Lower lobe of right lung (tissue), 2 donors: ENCODE measurements at places on chromosomes 5 and 9. TPM values are rescaled to one million over a fixed set of nuclear protein-coding genes. Genes with fewer than 3 reads are reported as not detected.

DNA sequence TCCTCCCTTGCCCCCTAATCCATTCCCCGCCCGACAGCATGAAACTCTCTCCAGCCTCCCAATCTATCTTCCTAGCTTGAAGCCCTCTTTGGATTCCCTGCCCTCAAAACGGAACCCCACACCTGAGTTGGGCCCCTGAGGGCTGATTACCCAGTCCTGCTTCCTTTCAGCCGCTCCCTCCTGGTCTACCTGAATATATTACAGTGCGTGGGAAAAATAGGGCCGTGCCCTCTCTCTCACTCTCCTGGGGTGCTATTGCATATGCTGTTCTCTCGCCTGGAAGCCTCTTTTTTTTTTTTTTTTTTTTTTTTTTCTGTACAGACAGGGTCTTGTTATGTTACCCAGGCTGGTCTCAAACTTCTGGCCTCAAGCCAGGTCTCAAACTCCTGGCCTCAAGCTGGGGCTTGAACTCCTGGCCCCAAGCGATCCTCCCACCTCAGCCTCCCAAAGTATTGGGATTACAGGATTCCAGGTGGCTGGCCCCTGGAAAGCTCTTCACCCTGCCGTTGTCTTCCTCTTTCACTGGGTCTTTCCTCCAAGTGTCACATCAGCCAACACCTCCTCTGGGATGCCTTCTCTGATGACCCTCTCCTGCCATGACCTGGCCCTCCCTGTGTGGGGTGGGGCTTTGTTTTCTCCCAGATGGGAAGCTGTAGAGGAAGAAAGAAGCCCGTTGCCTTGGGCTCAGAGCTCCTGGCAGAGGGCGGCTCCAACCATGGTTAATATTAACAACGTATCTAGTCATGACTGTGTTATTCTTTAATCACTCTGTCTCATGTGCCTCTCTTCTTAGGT lies 8.2 kb downstream of the DNM1 start:
- no peaks in the 10 kb centered on the region for H3K36me3 ChIP-seq
- no peaks in the 10 kb centered on the region for H3K27me3 ChIP-seq

GRCh38 chr9:93589688-93590087 lies 13.3 kb downstream of the PHF2 start:
- H3K36me3 ChIP-seq, result no peaks in the 10 kb centered on the region
- H3K27ac ChIP-seq, result no peak overlapping the region
- DNase-seq, result no peak

GRCh38 chr5:93623153-93623552 lies 40.1 kb downstream of the NR2F1 start:
- no peak overlapping the region for H3K4me3 ChIP-seq
- H3K4me1 ChIP-seq, result peaks cover 15% of the 10 kb centered on the region
- H3K36me3 ChIP-seq, result no peaks in the 10 kb centered on the region
- no peak for DNase-seq
- H3K27me3 ChIP-seq, result no peaks in the 10 kb centered on the region

DNA sequence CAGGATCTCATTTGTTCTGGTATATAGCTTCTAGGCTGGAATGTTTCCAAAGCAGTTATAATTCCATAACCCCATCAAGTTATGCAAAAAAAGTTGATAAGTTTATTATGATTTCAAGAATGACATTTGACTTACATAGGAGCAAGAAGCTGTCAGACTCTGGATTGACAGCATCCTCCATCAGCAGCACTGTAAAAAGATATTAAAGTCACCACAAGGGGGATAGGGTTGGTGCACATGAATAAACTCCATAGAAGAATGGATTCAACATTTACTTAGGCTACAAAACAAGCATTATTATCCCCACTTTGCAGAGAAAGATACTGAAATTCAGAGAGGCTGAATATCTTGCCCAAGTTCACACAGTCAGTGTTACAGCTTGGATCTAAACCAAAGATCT lies 208.9 kb upstream of the SLC30A5 start:
- H3K27ac ChIP-seq, result no peak overlapping the region
- DNase-seq, result no peak
- no peaks in the 10 kb centered on the region for H3K27me3 ChIP-seq
- no peaks in the 10 kb centered on the region for H3K4me1 ChIP-seq

ANAPC2 gene
- 58.2 TPM for total RNA-seq

- H3K4me3 ChIP-seq, result peak overlapping the region; percentile 80
- no peak for DNase-seq
- peaks cover 44% of the 10 kb centered on the region for H3K4me1 ChIP-seq
- H3K27me3 ChIP-seq, result no peaks in the 10 kb centered on the region
- H3K27ac ChIP-seq, result peak overlapping the region; percentile 80
- peaks cover 18% of the 10 kb centered on the region for H3K36me3 ChIP-seq
Observed at GRCh38 chr9:135908754-135909204, 1.4 kb upstream of the CAMSAP1 start.

DNA sequence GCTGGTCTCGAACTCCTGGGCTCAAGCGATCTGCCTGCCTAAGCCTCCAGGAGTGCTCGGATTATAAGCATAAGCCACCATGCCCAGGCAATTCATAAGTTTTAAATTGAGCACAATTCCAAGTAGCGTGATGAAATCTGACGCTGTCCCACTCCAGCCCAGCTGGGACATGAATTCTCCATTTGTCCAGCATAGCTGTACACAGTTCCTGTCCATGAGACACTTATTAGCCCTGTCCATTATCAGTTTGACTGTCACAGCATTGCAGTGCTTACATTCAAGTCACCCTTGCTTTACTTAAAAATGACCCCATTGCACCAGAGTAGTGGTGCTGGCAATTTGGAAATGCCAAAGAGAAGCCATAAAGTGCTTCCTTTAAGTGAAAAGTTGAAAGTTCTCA lies 7.6 kb upstream of the SLC30A5 start:
- no peak overlapping the region for H3K4me3 ChIP-seq
- no peaks in the 10 kb centered on the region for H3K36me3 ChIP-seq
- no peak for DNase-seq
- H3K4me1 ChIP-seq, result no peaks in the 10 kb centered on the region
- no peak overlapping the region for H3K27ac ChIP-seq

GRCh38 chr5:171537070-171537849 lies 117.8 kb downstream of the FGF18 start:
- no peaks in the 10 kb centered on the region for H3K4me1 ChIP-seq
- no peak overlapping the region for H3K4me3 ChIP-seq

NIM1K gene
- 4.8 TPM for total RNA-seq

IL9 gene
- total RNA-seq, result not detected

WDR38 gene
- total RNA-seq, result 6.6 TPM

DNA sequence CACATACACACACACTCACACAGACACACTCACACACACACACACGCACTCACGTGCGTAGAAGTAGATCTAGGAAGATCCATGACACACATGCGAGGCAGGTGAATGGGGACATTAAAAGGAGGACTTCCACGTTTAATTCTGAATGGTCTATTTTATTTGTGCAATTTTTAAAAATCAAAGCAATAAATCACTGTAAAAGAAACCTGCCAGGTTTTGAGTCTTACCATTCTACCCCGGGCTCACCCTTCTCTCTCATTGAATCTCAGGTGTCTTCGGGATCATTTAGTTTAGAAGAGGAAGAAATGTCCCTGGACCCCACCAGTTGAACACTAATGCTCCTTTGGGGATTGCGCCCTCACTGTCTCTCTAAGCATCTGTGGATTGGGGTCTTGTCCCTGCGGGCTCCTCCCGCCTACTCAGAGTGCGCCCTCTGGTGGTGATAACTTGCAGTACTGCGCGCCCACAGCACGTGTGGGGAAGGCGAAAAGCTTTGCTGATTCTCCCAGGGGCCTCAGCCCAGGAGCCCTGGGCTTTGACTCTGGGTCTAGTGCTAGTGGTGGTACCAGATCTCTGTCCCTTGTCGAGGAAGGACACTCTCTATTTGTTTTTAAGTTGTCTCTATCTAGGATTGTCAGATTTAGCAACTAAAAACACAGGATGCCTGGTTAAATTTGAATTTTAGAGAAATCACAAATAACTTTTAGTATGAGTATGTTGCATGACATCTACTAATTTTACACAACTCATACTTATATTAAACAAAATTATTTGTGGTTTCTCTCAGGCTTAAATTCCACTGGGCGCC lies 34.8 kb downstream of the BOD1 start:
- DNase-seq, result no peak
- H3K27ac ChIP-seq, result no peak overlapping the region
- H3K27me3 ChIP-seq, result no peaks in the 10 kb centered on the region
- H3K36me3 ChIP-seq, result no peaks in the 10 kb centered on the region
- H3K4me3 ChIP-seq, result no peak overlapping the region

DNA sequence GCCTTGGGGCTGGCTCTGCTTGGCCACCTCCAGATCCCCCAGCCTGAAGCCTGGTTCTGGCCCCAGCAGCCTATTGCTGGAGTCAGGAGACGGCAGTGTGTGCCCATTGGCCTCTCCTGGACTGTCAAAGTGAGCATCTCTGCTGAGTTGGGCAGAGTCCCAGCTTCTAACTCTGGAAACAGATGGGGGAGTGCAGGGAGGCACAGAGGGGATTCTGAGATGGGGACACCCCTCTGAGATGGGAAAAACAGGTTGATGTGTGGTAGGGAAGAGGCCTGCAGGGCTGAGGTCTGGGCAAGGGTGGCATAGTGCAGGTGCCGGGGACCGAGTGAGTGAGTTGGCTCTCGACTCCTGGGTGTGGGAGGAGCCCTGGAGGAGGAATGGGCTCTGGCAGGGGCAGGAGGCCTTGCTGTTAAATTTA lies 27.5 kb downstream of the PHF2 start:
- H3K27me3 ChIP-seq, result no peaks in the 10 kb centered on the region
- DNase-seq, result no peak
- H3K27ac ChIP-seq, result no peak overlapping the region
- no peak overlapping the region for H3K4me3 ChIP-seq
- H3K4me1 ChIP-seq, result peaks cover 25% of the 10 kb centered on the region

PLPPR1 gene
- total RNA-seq, result 5.4 TPM

LCN6 gene
- 2.9 TPM for total RNA-seq

GRCh38 chr5:178392931-178393394 lies 160.4 kb upstream of the PHYKPL start:
- peaks cover 24% of the 10 kb centered on the region for H3K4me1 ChIP-seq
- H3K27me3 ChIP-seq, result no peaks in the 10 kb centered on the region
- H3K27ac ChIP-seq, result no peak overlapping the region
- DNase-seq, result peak; percentile 38

DNA sequence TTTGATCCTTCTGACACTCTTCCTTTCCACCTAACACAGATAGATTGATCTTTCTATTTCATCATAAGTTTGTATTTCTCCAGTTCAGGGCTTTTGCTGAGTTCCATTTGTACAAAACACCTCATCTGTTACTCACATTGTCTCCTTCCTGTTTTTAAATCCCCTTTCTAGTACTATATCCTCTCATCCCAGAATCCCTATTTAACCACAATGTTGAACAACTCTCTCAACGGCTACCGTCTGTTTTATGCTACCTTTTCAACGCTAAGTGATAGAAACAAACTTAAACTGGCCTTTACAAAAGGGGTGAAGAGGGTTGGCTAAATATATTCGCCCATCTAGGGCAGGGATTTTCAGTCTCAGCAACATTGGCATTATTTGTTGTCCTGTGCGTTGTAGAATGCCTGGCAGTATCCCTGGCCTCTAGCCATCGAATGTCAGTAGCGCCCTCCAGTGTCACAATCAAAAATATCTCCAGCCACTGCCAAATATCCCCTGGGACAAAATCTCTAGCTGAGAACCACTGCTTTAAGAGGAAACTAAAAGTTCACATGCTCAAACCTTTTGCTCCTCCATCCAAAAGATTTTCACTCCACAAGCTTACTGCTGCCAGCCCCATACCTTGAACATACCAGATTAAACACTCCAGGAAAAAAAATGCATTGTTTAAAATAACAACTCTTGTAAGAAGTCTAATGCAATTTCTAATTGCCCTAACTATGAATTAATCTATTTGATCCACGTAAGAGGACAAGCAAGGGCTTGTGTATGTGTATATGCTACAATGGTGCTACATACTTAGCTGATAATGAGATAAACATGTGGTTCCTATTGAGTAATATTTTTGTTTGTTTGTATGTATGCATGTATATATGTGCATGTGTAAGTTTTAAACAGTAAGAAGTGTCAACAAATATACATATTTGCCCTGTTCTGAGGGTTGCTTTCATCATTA lies 344.0 kb downstream of the PTPRD start:
- no peaks in the 10 kb centered on the region for H3K4me1 ChIP-seq
- H3K27ac ChIP-seq, result no peak overlapping the region
- no peak overlapping the region for H3K4me3 ChIP-seq
- no peaks in the 10 kb centered on the region for H3K27me3 ChIP-seq
- DNase-seq, result no peak

C5orf46 gene
- total RNA-seq, result not detected

KCNV2 gene
- not detected for total RNA-seq

DNA sequence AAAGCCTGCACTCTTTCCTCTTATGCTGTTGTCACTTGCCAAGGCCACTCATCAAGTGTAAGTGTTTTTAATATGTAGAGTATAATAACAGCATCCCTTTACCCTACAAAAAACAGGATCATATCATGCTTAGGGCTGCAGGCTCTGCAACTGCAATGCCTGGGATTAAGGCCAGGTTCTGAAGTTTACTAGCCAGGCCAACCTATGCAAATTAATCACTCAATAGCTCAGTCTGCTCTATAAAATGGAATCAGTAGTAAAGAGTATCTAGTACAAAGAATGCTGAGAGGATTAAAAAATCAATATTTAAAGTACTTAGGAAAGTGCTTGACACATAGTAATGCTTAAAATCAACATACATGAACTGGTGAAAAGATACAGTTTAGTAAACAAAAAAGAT lies 253.3 kb downstream of the EDIL3 start:
- H3K4me1 ChIP-seq, result no peaks in the 10 kb centered on the region
- H3K27ac ChIP-seq, result no peak overlapping the region
- H3K4me3 ChIP-seq, result no peak overlapping the region
- no peaks in the 10 kb centered on the region for H3K36me3 ChIP-seq
- no peaks in the 10 kb centered on the region for H3K27me3 ChIP-seq

SLC34A3 gene
- total RNA-seq, result not detected

DNA sequence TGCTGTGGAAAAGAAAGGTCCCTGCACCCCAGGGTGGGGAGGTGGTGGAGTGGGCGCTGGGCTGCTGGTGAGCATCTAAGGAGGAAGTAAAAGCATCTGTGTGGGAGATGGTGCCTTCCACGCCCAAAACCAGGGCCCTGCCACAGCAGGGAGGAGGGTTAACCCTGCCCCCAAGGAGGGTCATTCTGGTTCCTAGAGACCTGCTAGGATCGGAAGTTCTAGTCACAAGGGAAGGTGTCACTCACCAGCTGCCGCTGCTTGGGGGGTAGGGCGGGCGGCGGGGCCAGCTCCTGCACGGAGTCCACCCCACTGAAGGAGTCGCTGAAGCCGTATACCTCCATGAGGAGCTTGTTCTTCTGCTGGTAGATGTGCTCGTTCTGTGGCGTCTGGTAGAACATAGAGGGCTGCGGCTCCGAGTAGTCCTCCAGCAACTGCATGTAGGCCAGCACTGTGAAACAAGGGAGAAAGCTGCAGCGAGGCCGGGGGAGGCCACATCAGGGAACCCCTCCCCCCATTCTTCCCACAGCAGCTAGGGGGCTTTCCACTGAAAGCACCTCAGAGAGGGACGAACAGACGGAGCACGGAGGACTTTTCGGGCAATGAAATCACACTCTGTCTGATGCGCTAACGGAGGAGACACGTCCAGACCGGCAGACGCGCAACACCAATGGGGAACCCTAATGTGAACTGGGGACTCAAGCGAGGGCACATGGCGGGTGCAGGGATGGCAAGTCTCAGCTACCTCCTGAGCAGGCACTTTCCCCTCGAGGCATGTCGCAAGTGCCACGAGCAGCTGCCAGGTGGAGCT lies 76.4 kb downstream of the PRRT1B start:
- H3K27me3 ChIP-seq, result no peaks in the 10 kb centered on the region
- no peak overlapping the region for H3K4me3 ChIP-seq
- H3K4me1 ChIP-seq, result peaks cover 22% of the 10 kb centered on the region
- H3K27ac ChIP-seq, result peak overlapping the region; percentile 13
